ENCODE measurements at places on chromosomes 16 and 17. TPM values are rescaled to one million over a fixed set of nuclear protein-coding genes. Genes with fewer than 3 reads are reported as not detected.

Gene PRSS27
- polyA plus RNA-seq = 0.73 TPM

Gene PMP22
- 53.1 TPM for polyA plus RNA-seq

Gene PTX4
- polyA plus RNA-seq = not detected

Gene WNK4
- 14.6 TPM for polyA plus RNA-seq

Gene FN3K
- 18.4 TPM for polyA plus RNA-seq

Gene CA10
- polyA plus RNA-seq = 16.1 TPM

Gene PGP
- polyA plus RNA-seq = 19.3 TPM

Gene CBFA2T3
- 3.2 TPM for polyA plus RNA-seq

Gene CRHR1
- polyA plus RNA-seq = 0.98 TPM

DNA sequence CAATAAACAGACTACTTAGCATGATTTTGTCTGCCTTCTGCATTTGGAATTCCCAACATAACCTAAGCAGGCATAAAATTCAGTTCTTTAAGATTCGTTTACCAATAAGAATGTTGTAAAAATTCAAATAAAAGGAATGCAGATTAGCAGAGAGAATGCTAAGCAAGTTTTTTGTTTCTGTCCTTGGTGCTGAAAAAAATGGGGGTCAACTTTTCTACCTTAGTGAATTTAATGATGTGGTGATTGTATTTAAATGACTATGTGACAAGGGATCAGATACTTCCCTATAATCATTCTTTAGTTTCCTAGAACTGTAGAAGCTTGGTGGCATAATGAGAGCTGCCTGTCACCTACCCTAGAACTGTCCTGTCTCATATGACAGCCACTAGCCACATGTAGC, 159.5 kb downstream of the RBFOX1 start:
- DNase-seq = no peak

GRCh38 chr16:48317614-48318315, 67.4 kb downstream of the SIAH1 start:
- no peak for DNase-seq

DNA sequence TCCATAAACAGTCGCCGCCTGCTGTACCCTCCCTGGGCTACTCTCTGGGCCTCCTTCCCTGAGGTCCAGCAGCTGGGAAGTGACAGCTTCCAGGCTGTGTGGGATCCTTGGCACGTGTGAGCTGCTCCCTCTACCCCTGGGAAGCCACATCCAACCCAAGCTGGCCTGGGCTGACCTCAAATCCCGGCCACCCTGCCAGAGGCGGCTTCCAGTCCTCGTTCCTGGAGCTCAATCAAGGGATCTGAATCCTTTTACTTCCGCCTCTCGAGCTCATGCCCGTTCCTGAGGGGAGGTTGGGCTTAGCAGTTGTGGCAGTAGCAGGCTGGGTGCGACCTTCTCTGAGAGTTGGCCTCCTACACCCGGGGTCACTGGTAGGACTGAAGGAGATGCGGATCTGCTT, 82.5 kb downstream of the NETO2 start:
- no peak for DNase-seq

DNA sequence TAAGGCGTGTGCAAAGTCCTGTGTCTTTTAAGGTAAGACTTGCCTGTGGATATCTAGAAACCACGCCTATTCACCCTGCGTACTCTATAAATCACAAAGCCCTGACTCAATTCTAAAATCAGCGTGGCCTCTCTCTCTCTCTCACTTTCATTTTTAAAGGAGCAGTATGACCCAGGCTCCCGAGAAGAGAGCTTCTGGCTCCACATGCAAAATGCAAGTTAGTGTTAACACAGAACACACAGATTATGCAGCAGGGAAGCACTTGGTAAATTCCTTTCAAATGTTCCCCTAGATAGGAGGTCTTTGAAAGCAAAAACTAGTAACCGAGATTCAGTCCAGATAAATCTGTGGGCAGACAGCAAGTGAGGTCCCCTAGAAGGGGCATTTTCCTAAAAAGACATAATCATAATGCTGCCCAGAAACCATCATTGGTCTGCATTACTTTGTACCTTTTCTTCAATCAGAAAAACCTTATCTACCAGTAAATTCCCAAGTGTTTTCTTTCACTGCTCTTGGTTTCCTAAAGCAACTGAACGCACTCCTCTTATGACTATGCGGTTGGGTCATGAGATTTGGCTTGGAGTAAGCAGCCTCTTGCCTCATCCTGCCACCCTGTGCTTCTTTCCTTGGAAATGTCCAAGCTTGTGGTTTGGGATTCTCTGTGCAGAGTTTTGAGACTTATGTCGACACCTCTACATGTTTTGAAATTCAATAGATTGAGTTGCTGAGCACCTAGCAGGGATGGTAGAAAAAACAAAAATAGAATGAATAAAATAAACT, 31.7 kb upstream of the KCNJ2 start:
- DNase-seq = no peak

GRCh38 chr16:4179020-4179419, 62.8 kb upstream of the ADCY9 start:
- DNase-seq = no peak

GRCh38 chr16:80462917-80463316, 77.9 kb upstream of the DYNLRB2 start:
- DNase-seq = no peak

GRCh38 chr16:4110065-4110464, 6.2 kb downstream of the ADCY9 start:
- no peak for DNase-seq

DNA sequence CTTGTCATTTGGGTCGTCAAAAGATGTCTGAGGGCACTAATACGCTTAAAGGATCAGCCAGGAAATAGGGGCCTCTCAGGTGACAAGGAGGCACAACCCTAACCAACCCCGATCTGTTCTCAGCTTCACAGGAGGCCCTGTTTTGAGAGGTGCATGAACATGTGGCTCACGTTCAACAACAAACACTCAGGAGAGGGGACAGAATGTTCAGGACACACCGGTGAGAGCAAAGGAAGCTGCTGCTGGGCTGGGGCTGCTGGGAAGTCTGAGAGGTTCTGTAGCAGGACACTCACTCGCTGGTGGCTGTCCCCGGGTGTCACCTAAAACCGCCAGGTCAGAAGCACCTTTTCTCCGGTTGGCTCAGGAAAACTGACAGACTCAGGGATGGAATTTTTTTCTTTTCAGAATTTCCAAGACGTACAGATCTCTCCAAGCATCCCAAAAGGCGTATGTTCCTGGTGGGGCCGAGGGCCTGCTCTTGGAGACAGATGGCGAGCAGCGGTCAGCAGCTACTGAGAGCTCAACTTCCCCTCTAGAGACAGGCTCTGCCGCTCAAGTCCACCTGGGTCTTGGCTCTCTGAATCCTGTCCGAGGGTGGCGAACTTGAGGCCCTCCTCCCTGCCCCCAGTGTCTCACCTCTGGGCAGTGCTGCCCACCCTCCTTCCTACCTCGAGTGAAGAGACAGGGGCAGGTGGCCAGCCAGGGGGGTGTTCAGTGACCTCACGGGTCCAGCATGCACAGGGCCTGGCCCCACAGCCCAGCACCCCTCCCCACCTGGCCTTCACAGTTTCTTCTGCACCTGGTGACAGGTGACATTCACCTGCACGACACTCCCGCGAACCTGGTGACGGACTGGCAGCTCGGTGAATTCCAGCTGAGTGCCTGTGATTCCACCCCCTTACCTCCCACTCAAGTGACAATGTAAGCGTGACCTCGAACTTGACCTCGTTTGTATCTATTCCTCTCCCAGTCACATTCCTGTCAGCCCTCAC, 22.9 kb downstream of the CLUH start:
- DNase-seq = no peak

DNA sequence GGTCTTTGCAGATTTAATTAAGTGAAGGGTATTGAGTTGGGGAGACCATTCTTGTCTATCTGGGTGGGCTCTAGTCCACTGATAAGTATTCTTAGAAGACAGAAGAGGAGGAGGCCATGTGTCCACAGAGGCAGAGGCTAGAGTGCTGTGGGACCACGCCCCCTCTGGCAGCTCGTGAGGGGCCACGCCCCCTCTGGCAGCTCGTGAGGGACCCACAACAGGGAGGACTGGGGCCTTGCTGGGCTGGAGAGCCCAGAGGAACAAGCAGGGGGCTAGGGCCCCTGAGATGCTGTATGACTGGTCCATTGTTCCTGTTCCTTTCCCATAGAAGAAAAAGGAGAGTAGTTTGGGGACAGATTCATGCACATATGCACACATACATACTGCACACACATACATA, 106.8 kb downstream of the METRNL start:
- no peak for DNase-seq

DNA sequence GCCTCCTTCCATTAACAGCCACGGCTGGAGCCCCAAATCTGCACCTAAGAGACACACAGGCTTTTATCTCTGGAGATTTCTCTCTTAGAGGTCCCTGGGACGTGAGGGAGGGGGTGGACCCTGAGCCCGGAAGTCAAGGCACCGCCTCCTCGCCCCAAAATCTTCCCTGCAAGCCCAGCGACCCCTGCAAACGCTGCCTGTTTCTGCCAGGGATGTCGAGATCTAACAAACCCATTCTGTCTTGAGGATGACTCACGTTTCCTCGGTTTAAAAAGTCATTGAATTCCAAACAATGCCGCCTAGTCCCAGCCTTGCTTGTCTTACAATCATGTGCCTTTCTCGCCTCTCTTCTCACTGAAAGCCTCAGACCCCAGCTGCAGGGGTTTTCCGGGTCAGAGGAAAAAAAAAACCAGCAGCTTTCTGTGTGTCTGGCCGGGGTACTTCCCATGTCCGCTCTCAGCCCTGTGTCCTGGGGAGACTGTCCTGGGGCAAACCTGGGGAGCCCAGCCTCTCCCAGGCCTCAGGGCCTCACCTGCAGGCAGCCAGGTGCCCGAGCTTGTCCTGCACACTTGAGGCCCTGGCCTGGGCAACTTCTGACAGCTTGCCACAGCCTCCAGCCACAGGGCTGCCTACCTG, 15.4 kb downstream of the ARL2BP start:
- DNase-seq = no peak

GRCh38 chr16:12239226-12239625, 262.7 kb downstream of the SNX29 start:
- no peak for DNase-seq

DNA sequence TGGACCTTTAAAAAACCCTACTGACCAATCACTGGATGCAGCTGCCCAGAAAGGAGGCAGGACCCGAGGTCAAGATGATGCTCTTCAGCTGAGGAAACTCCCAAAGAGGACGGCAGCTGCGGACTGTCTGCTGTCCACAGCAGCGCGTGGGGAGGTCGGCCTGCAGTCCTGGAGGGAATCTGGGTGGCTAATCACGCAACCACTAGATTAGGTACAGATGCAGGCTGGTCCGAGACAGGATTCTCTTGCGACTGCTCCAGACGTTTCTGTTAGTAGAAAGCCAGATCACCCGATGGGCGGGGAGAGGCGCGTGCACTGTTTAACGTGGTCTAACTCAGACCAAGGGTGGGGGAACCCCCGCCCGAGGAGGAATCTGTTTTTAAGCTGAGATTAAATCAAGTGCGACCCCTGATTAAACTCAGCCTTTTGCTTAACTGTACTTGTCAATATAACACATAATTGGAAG, 8.8 kb downstream of the CTRB2 start:
- DNase-seq = no peak

DNA sequence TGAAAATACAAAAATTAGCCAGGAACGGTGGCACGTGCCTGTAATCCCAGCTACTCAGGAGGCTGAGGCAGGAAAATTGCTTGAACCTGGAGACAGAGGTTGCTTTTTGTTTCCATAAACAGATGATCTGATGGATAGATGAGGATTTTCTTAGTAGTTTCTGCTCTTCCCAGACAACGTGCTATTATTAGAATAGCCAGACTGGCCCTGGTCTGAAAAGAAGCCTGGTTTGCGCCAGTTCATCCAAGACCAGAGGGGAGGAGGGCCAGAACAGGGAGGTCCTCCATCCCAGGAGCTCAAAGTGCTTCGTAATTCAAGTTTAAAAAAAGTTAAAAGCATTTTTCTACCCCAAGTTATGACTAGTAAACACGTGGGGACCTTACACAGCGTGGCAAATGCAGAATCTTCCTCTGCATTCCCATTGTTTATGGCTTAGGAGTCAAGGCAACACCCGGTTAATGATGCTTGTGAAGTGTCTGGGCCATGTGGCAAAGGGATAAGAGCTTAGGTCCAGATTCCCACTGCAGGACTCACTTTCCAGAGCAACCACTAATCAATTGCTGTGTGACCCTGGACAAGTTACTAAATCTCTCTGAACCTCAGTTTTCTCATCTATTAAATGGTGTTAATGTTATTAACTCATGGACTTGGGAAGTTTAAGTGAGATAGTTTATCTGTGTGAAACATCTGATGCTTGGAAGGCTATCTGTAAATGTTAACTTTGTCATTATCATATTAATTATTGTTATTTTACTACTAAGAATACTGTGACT, 205.4 kb downstream of the CCDC182 start:
- DNase-seq = no peak

DNA sequence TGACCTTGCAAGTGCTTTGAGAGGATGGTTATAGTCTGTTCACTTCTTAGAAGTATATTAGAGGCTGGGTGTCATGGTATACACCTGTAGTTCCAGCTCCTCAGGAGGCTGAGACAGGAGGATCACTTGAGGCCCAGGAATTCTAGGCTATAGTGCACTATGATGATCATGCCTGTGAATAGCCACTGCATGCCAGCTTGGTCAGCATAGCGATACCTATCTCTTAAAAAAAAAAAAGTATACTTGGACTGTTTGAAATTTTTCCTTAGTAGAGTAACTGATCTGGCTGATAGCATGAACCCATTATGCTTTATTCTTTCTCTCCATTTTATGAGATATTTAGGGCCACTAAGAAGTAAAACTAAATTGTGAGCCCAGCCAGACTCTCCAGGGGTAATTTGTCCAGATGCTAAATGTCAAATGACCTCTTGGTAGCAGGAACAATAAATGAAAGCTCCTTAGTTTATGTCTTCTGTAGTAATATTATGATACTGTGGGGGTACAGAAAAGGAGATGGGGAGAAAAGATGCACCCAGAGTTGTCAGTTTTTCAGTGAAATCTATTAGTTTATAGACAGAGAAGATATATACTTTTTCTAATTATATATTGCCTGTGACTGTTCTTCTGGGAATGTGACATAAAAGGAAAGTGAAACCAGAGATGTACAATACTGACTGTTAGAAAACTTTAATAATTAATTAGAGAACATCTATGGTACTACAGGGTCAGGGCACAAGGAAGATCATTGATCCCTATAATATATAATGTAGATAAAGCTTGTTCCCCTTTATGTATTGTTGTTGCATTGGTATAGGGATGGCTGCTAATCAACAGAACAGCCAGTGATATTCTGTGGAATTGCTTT, 335.3 kb upstream of the TBX2 start:
- no peak for DNase-seq

DNA sequence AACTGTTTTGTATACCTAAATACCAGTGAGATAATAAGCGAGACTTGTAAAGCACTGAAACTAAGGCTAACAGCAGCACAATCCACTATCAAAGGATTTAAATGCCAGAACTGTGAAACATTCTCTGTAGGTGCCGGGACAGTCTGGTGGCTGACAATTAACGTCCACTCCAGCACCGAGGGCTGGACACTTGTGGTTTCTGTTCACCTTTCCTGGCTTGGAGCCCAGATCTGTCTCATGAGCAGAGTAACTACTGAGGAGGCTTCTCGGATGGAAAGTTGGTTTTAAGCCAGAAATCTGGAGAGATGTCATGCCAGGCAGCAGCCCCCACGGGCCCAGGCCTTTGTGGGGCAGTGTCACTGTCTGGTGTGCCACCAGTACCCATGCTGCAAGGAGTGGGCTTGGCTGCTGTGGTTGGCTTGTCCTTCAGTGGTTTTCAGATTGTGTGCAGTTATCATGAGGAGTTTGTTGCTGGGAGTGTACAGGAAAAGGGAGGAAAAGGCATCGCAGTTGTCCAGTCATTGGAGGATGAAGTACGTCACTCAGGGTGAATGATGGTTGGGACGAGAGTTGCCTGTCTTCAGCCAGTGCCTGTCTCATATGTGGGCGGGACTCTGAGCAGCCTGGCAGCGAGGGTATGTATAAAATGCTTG, 35.5 kb downstream of the UBN1 start:
- DNase-seq = no peak

GRCh38 chr16:10878644-10879501, 1.9 kb downstream of the CIITA start:
- no peak for DNase-seq
